Activated CD8-positive, alpha-beta memory T cell treated with anti-CD3 and anti-CD28 coated beads for 48 hours (primary cell): ENCODE measurements at places on chromosomes 12 and 14.
A peak's percentile ranks its signal among the peaks of the same experiment; 100 is the strongest.

DNA sequence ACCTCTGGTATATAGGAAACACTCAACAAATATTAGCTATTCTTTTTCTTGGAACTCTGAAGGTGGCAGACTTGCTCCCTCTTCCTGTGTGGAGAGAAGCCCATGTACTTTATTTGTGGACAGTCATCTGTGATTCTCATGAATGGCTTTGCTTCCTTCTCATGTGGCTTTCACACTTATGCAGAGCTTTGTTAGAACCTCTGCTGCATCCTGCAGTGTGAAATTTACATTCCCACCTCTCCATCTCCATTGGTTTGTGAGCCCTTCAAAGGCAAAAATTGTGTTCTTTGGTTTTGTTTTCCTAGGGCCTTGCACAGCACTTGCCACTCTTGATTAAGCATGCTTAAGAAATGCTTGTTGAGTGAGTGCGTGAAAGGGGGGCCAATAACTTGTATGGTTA lies 51.9 kb downstream of the BICD1 start:
- no peak for DNase-seq

DNA sequence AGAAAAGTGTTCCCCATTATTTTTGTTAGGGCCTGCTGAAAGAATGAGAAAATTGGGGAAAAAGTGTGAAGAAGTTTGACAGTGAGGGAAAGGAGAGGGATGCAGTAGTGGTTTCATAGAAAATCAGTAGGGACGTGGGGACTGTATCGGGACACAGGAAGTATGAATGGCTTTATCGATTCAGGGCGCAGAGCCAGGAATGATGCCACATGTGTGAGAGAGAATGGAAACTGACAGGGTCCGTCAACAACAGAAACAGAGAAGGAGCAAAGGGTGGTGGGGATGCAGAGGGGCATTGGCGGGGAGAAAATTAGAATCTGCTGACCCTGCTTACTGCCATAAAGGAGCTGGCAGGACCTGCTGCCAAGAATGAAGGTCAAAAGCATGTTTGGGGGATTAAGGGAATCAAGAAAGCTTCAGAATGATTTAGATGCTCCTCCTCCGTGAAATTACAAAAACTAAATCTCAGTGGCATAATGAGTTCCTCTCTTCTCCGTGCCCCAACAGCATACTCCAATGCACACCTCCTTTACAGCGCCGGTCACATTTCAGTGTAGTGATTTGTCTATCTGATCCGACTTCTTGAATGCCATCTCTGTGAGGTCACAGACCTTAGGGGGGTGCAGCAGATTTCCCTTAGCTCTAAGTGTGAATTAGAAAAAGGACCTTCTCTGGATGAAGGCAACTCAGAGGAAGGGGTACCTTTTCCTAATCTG lies 92.6 kb downstream of the EMP1 start:
- DNase-seq, result no peak

DNA sequence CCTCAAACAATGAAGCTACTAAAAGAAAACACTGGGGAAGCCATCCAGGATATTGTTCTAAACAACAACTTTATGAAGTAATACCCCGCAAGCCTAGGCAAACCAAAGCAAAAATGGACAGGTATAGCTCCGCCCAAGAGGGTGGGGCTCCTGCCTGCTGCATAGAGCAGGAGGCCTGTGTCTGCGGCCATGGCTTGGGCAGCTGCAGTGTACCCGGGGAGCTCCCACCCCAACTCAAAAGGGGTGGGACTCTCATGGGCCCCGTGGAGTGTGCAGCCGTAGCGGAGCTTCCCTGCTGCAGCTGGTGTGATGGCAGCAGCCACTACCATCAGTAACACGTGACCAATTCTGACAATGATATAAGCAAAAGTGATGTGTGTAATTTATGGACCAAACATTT lies 264.2 kb upstream of the KITLG start:
- DNase-seq, result no peak

- DNase-seq, result no peak
Measured at GRCh38 chr12:89621521-89621920, 87.1 kb downstream of the ATP2B1 start.

DNA sequence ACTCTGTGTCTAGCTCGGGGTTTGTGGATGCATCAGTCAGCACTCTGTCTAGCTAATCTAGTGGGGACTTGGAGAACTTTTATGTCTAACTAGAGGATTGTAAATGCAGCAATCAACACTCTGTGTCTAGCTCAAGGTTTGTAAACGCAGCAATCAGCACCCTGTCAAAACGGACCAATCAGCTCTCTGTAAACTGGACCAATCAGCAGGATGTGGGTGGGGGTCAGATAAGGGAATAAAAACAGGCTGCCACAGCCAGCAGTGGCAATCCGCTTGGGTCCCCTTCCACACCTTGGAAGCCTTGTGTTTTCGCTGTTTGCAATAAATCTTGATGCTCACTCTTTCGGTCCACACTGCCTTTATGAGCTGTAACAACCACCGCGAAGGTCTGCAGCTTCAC lies 920.7 kb upstream of the FOXG1 start:
- DNase-seq, result no peak

GRCh38 chr12:64889434-64890216 lies 65.2 kb downstream of the TBC1D30 start:
- DNase-seq, result no peak

DNA sequence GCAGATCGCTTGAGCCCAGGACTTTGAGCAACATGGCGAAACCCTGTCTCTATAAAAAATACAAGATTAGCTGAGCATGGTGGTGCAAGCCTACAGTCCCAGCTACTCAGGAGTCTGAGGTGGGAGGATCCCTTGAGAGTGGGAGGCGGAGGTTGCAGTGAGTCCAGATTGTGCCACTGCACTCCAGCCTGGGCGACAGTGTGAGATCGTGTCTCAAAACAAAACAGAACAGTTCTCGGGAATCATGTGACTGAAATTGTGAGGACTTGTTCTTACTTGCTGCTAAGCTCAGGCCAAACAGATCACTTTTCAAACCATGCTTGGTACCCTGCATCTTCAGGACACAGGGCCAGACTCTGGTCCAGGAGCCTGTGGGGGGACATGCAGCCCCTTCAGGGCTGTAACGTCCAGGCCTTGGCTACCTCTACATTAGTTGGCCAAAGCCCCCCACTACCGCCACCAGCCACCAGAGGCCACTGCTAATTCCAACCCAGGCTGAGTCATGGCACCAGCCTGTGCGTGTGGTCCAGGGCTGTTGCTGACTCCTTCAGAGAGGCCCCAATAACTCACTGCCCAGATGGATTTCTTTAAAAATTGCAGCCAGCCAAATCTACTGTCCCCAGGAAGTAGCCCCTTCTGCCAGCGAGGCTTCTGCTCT lies 33.4 kb upstream of the SYNDIG1L start:
- peak; percentile 6 for DNase-seq

GRCh38 chr14:32950584-32950983 lies 11.9 kb downstream of the NPAS3 start:
- no peak for DNase-seq
